ENCODE measurements at places on chromosomes 5 and 9.

DNA sequence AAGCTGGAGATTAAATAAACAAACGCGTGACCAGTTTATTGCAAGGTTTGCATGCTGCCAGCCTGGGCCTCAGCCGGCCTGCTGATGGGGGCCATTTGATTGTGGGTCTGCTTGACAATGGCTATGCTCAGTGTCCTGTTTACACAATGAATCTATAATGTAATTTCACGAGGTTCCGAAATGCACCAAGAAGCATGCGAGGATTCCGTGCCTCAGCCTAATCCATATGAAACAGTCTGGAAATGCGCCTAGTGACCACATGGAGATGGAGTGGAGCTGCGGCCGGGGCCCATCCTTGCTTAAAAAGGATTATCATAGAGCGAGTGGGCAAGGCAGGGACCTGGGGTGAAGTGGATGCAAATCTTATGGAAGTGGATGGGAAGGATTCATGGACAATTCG, 382.4 kb downstream of the CDK5RAP2 start:
- no peak for DNase-seq

DNA sequence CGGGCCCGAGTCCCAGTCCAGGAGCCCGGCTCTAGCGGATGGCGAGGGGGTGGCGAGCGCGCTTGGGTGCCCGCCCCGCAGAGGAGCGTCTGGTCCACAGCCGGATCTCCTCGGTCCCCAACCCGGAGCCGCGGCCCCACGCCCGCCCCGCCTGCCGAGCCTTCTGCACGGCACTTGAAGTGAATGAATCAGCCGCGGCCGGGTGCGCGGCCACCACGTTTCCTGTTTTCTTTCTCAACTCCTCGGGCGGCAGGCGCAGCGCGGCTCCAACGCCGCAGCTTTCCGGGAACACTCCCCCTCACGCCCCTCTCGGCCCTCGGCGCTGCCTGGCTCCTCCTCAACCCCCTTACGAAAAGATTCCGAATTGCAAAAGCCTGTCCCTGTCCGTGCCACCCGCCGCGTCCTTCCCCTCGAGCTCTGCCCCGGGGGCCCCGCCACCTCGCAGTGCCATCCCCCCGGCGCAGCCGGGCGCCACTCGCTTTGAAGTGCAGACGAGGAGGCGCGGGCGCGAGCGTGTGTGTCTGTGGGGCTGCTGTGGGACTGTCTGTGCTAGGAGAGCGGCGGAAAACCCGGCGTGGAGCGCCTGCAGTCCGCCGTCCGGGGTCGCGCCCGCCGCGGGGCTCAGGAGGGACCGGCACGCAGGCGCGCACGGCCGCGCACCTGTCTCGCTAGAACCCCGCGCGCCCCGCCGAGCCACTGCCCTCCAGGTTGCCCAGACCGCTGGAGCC, 456.6 kb downstream of the RAB3C start:
- no peak for DNase-seq

- DNase-seq = no peak
Observed at GRCh38 chr5:80194468-80194867, 61.4 kb downstream of the SERINC5 start.

GRCh38 chr5:156824800-156825199, 25.3 kb upstream of the PPP1R2B start:
- DNase-seq = no peak

DNA sequence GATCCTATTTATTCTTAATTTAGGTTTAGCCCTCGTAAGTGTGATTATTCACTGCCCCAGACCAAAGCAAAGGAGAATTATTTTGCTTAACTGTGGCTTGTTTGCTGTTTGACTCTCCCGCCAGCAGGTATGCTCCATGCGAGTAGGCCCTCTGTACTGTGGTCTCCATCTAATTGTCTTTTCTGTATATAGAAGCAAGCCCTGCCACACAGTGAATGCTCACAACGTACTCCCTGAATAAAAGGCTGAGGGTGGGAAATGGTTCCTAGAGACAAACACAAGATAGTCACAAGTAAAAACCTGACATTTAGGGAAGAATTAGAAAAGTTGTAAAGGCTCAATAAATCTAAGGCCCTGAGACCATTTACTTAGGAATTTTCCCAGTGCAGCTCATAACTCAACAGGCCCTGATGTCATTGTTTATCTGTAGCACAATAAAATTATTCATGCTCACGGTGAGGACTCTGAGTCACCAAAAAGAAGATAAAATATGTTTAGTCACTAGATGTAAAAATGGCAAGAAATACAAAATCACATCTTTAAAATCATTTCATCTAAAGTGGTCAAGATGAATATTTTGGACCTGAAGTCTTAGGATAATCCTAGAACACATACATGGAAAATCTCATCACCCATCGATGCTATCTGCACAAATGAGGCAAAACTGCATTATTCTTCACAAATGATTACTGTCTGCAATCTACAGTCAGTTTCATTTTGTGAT, 473.2 kb downstream of the ENC1 start:
- DNase-seq = no peak

- no peak for DNase-seq
Observed at GRCh38 chr5:31611002-31611401, 27.9 kb upstream of the PDZD2 start.

DNA sequence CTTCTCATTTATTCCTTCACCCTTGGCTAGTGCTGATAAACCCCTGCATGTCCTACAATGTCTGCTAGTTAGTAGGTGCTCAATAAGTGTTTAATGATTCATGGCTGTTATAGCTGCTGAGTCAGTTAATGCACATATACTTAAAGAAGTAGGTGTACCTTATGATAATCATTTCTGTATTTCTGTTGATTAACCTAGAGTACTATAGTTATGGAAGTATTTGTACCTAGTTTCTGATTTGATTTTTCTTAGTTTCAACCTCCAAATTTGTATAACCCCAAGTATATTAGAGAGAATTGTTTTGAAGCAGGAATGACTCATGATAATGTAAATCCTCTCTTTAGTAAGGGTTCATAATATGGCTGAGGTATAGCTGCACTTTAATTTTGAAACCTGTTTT, 8.9 kb downstream of the SMAD5 start:
- no peak for DNase-seq

- DNase-seq = peak; percentile 49
Observed at GRCh38 chr9:7154003-7154619, 396.3 kb downstream of the KDM4C start.

DNA sequence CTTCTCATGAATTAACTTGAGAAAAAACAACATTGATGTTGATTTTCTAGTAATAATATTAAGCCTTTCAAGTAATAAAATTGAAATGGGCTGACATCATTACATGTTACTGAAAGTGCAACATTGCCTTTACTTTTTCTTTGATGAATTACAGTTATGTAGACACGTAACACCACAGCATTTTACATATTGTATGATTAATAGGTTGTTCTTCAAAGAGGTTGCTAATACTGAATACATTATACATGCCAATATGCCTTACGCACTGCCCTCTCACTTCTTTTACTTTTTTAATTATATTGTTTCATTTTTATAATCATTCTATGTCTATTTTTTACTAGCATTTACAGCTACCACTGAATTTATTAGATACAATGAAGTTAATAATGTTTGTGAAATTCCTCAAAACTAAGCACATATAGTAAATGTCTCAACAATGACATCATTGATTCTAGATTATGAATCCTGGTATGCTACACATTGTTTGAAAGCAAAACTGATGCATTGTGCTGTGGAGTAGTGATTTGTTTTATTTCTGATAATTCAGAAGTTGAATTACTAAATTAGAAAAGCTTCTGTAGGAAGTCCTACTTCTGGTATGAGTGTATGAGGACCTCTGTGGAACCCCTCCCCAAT, 464.4 kb upstream of the IZUMO3 start:
- no peak for DNase-seq

GRCh38 chr9:127825319-127826051, 22.8 kb downstream of the FPGS start:
- no peak for DNase-seq

- DNase-seq = peak; percentile 4
Observed at GRCh38 chr9:120619751-120620655, 40.0 kb upstream of the CDK5RAP2 start.

- no peak for DNase-seq
Observed at GRCh38 chr5:18720002-18720401, 1085.7 kb downstream of the TAF11L14 start.

GRCh38 chr5:53256746-53257145, 147.2 kb upstream of the MOCS2 start:
- no peak for DNase-seq

DNA sequence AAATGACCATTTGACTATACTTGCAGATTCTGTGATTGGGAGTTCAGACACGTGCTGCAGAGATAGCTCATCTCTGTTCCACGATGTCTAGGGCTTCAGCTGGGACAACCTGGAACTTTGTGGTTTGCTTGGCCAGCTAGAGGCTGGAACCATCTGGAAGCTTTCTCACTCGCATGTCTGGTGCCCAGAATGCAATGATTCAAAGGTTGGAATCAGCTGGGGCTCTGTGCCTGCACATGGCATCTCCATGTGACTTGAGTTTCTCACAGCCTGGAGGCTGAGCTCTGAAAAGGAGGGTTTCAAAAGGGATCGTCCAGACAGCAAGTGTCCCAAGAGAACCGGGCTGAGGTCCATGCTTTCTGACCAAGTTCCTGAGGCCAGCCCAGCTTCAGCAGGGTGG, 465.2 kb downstream of the GADD45G start:
- no peak for DNase-seq

DNA sequence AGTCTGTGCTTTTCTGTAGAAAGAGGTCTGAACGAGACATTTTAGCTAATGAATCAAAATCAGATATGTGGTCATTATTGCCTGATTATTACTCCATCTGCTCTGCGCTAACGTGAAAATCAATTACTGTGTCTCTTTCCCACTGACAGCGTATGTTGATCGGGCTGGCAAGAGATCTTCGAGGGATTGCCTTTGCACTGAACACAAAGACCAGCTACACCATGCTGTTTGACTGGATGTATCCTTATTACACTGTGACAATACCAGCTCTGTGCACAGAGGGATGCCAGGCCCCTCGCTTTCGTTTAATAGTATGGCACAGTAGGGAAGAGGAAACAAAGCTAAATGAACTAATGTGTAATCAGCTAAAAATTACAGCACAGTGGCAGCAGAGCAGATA, 103.7 kb upstream of the TLX3 start:
- DNase-seq = no peak

- DNase-seq = no peak
Observed at GRCh38 chr5:124627815-124628595, 118.4 kb downstream of the ZNF608 start.

- DNase-seq = no peak
Observed at GRCh38 chr9:14343261-14344031, 29.5 kb upstream of the NFIB start.

DNA sequence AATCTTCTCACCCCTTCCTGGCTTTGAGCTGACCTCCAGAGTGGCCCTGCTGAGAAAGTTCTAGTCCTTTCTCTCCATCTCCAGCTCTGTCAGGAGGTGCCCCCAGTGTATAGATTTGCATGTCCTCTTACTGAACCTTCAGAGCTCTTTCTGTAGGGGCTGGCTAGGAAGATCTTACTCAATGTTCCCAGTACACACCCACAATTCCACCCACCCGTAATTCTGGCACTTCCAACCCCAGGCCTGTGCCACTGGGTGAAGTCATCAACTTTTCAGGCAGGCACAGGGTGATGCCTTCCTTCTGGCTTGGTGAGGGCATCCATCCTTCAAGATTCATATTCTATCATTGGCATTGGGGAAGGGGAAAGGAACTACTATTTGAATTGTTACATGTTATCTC, 75.9 kb downstream of the ACER2 start:
- DNase-seq = no peak

GRCh38 chr5:400282-401145, 42.5 kb upstream of the EXOC3 start:
- DNase-seq = no peak

DNA sequence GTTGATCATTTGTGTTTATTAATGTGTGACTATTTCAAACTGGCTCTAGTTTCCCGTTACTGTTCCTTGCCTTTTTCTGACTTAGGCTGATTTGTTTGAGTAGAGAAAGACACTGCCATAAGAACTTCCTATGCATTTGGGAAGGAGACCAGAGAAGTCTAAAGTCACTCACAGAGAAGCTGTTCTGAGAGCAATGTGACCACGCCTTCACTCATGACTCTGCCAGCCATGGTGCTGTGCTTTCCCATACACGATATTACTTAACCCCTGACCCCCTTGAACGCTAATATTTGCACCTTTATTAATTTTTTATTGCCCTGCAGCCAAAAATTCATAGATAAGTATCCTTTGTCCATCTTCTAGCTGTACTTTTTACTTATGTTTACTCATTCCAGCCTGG, 20.9 kb downstream of the SLC28A3 start:
- no peak for DNase-seq

DNA sequence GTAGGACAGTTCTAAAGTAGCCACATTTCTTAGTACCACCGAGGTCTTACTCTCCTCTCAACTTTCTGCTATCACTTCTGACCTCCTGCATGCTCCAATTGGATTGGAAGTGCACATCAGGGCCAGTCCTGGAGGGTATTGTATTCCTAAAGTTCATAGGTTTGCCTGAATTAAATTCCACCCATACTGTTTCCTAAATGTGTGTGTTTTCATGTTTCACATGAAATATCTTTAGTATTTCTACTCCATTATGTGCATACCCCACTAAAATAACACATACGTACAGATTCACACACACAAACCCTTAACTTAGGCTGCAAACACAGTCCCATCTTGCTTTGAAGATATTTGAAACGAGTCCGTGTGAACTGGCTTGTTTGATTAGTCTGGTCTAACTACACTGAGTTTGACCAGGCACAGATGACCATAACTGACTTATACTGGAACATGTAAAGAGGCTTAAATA, 24.8 kb downstream of the ALDH1A1 start:
- DNase-seq = no peak

- no peak for DNase-seq
Observed at GRCh38 chr5:180334751-180335613, 18.2 kb downstream of the GFPT2 start.

DNA sequence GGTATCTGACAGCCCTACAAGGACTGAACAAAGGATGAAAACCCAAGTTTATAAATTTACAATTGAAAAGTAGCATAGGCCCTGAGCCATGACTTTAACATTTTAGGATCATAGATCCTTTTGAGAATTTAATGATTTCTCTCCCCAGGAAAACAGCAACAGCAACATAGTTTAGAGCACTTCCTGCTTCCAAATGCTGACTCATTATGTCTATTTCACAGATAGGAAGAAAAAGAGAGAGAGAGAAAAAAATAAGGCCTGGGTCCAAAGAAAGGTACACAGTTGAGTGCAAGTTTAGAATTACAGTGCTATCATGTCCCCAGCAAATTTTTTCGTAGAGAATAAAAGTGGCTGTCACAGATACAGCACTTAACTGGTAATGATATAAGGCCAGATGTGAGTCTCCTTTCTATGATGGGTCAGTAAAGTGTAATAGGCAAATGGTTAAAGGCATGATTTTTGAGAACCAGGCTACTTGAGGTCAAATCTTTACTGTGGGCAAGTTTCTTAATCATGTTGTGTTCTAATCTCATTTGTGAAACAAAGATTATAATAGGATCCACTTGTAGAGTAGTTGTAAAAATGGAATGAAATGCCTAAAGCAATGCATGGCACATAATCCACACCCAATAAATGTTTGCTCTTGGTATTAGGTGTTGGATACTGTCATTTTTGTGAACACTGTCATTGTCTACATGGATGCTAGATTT, 12.3 kb upstream of the PPP2R2B start:
- DNase-seq = no peak

GRCh38 chr9:82134010-82134409, 145.4 kb downstream of the SPATA31D1 start:
- DNase-seq = no peak
